ENCODE measurements at places on chromosomes 3 and 15.

DNA sequence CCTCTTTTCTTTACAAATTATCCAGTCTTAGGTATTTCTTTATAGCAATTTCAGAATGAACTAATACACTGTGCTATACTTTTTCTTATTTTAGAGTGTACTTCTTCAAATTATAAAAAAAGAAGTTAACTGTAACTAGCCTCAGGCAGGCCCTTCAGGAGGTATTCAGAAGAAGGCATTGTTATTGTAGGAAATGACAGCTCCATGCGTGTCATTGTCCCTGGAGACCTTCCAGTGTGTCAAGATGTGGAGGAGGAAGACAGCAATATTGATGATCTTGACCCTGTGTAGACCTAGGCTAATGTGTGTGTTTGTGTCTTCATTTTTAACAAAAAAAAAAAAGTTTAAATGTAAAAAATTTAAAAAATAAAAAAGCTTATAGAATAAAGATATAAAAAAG is 55.5 kb downstream of the IL12A start:
- no peak for DNase-seq

DNA sequence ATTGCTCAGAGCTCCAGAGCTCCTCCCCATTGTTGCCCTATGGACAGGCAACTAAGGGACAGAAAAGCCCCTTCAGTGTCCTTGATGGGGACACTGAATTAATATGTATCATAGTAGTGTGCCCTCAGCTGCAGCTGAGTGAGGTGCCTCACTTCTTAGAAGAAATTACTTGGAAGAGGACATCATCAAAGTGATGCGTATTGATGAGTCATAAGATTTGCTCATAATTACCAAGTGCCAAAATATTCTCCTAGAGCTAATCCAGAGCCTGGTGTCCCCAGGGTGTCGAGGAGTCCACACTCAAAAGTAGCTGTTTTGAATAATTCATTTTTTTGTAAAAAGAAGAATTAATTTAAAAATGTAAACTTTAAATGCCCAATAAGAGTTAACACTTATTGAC is 200.7 kb upstream of the SEMA6D start:
- no peak for DNase-seq

GRCh38 chr3:177553012-177553411 is 355.7 kb upstream of the TBL1XR1 start:
- DNase-seq, result no peak

DNA sequence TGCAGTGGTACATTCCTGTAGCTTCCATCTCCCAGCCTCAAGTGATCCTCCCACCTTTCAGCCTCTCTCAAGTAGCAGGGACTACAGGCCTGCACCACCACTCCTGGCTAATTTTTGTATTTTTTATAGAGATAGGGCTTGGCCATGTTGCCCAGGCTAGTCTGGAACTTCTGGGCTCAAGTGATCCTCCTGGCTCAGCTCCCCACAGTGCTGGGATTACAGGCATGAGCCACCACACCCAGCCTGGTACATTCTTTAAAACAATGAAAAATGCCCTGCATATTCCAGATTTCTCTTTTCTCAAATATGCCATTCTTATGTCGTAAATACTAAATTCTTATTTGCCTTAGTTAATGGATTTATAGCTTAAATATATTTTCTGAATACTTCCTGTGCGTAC is 581.4 kb downstream of the MECOM start:
- DNase-seq, result no peak

DNA sequence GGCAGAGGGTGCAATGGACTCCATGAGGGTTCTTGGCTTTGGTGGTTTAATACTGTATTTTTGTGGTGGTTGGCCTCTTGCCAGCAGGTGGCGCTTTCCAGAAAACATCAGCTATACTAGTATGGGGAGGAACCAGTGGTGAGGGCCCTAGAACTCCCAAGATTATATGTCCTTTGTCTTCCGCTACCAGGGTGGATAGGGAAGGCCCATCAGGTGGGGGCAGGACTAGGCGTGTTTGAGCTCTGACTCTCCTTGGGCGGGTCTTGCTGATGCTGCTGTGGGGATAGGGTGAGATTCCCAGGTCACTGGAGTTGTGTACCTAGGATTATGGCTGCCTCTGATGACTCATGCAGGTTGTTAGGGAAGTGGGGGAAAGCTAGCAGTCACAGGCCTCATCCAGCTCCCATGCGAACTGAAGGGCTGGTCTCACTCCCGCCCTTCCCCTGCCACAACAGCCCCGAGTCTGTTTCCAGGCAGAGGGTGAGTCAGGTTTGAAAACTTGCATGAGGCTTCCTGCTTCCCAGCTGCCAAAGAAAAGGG is 357.7 kb downstream of the OTOL1 start:
- DNase-seq, result no peak

DNA sequence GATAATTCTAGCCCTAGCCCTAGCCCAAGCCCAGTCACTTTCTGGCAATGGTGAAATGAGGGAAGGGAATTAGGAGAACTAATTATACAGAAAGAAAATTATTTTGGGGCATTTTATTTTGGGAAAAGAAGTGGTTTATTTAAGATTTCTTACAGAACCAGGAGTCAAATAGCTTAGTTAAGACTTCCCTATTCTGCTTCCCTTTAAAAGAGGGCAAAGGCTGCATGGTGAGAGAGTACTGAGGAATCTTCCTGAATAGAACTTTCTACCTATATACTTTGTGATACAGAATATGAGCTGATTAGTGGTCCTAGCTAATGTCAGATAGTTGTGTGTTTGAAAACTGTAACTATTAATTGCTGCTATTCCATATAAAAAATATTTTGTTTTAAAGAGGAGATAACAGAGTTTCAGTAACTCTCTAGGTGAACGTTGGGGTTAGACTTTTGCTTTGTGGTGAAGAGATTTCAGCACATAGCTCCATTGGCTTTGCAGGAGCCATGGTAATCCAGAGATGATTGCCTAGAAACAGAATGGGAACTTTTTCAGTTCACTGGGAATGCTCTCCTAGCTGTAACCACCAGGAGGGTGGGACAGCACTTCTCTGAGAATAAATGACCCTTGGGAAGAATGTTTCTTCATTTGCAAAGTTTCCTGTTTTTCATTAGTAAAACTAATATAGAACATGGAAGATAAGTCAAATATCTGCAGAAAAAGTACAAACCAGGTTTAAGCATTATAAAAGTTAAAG is 5.3 kb upstream of the GCSAM start:
- no peak for DNase-seq

DNA sequence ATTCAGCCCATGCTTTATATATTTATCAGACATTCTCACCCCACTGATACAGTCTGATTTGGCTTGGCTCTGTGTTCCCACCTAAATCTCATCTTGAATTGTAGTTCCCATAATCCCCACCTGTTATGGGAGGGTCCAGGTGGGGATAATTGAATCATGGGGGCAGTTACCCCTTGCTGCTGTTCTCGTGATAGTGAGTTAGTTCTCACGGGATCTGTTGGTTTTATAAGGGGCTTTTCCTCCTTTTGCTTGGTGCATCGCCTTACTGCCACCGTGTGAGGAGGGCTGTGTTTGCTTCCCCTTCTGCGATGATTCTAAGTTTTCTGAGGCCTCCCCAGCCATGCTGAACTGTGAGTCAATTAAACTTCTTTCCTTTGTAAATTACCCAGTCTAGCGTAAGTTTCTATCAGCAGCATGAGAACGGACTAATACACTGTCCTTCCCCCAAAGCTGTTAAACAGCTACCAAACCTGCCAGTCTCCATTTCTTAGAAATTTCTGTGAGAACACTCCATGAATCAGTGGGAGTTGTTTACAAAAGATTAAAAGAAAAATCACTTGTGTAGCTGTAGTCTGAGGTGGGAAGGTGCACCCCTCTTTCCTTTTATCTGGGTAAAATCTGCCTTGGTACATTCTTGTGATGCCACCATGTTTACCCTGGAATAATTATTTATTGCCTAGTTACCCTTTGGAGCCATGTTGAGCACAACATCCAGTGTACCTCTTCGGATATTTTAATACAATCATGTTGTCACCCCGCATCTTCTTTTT is 160.5 kb downstream of the THSD4 start:
- DNase-seq, result no peak

DNA sequence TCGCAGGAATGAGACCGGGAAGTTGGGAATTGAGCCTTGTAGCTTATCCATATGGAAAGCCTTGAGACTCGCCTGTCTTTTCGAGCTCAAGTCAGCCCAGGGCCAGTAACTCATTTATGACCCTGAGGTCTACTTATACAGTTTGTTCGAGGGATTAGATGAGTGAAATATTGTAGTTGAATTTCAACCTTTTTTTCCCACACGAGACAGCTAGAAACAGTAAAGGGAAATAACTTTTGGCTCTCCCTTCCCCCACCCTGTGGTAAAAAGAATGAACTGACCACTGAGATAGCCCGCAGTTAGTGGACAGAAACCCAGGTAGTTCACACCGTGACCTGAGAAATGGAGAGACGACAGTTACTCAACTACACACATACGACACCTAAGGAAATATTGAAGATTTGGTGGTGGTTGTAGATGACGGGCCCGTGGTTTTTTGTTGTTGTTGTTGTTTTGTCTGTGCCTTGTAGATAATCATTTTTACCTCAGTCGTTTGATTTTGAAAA is 841 bp downstream of the EIF3J start:
- no peak for DNase-seq

DNA sequence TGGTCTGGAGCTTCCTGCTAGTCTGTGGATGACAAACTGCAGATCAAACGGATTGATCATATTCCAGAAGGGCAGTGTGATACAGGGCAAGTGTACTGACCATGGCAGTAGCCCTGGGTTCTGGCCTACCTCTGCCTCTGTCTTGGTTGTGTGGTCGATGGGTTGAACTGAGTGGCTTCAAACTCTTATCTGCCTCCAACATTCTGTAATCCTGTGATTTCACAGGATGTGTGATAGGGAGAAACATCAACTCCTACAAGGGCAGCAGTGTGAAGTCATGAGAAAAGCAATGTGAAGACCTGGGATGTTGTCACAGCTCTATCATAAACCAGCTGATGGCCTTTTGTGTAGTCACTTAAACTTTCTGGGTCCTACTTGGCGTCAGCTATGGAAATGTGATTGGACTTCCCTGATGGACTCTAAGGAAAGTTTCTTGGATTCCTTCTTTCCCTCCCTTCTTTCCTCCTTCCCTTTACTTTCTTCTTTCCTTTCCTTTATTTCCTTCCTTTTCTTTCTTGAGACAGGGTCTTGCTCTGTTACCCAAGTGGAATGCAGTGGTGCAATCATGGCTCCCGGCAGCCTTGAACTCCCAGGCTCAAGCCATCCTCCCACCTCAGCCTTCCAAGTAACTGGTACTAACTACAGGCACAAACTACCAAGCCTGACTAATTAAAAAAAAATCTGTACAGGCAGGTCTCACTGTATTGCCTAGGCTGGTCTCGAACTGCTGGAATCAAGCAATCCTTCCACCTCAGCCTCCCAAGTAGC is 114.8 kb downstream of the BBX start:
- no peak for DNase-seq

Data from NCI-H187 (cell line).